ENCODE measurements at places on chromosomes 2 and 18.

GRCh38 chr2:132282911-132283310 is 121.2 kb upstream of the ANKRD30BL start:
- DNase-seq: no peak

DNA sequence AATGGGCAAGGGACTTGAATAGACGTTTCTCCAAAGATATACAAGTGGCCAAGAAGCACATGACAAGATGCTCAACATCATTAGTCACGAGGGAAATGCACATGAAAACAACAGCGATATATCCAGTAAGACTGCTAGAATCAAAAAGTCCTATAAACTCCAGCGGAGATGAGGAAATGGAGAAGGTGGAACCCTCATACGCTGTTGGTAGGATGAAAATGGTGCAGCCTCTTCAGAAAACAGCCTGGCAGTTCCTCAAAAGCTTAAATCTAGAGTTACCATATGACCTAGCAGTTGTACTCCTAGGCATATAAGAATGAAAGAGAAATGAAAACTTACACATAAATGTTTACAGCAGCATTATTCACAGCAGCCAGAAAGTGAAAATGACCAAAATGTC is 48.1 kb downstream of the HPCAL1 start:
- no peak for DNase-seq

GRCh38 chr2:157840568-157841156 is 35.5 kb downstream of the ACVR1 start:
- no peak for DNase-seq

GRCh38 chr2:219997341-219997851 is 370.0 kb downstream of the SLC4A3 start:
- peak; percentile 82 for DNase-seq

DNA sequence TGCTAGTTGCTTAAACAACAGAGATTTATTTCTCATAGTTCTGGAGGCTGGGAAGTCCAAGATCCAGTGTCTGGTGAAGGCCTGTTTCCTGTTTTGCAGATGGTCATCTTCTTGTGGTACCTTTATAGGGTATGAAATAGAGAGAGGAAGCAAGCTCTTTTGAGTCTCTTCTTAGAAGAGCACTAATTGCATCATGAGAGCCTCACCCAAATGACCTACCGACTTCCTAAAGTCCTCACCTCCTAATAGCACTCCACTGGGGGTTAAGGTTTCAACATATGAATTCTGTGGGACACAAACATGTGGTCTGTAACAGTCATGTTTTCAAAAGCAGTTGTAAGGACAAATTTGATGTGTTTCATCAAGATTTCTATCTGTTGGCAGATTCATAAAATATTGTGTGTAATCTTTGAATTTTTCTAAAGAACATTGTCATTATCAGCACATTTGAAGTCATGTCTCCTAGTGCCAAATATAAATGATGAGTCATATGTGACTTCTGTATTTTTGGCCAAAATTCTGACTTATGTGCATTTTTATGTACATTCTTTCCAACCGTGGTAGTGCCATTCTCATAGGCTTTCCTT is 45.3 kb downstream of the CD28 start:
- no peak for DNase-seq

All from islet precursor cell (in vitro differentiated cells).